ENCODE measurements at places on chromosomes 3 and 15.

DNA sequence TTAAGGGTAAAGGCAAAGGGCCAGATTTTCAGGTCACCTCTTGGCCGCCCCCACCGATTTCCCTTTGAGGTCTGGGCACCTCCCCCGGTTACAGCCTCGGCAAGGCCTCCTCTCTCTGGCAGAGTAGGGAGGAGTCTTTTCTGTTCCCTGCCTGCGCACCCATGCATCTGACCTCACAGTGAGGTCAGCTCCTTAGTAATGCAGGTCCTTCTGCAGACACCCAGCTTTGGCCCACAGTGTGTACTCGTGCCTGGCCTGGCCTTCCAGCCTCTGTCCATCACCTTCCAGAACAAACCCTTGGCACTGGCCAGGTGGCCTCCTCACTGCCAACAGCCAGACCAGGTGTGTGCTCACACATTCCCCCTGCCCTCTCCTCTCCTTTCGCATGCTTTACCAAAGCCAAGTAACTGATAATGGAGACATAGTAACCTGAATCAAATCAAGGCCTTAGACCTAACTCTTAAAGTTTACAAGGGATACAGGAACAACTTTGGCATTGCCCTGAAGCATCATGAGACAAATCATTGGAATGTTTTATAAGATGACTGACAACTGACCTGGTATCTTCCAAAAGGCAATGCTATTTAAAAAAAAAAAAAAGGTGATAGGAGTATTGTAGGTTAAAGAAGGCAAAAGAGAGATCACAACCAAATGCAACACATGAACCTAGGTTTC, 61.3 kb downstream of the CORO2B start:
- no peak for DNase-seq

DNA sequence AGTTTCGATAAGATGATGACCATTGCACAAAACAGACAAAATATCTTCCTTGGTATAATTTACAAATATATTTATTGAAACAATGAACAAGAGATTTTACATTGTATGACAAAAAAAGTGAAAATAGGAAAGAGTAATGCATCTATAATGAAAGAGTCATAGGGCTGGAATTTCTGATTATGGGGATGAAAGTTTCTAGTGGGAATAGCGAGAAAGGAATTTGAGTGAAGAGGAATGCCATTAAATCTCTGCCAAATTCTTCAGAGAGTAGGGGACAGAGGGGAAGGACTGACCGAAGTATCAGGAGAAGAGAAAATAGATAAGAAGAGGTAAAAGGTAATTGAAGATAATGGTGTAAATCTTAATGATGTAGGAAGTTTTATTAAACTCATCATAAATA, 125.4 kb downstream of the VGLL3 start:
- DNase-seq: no peak

DNA sequence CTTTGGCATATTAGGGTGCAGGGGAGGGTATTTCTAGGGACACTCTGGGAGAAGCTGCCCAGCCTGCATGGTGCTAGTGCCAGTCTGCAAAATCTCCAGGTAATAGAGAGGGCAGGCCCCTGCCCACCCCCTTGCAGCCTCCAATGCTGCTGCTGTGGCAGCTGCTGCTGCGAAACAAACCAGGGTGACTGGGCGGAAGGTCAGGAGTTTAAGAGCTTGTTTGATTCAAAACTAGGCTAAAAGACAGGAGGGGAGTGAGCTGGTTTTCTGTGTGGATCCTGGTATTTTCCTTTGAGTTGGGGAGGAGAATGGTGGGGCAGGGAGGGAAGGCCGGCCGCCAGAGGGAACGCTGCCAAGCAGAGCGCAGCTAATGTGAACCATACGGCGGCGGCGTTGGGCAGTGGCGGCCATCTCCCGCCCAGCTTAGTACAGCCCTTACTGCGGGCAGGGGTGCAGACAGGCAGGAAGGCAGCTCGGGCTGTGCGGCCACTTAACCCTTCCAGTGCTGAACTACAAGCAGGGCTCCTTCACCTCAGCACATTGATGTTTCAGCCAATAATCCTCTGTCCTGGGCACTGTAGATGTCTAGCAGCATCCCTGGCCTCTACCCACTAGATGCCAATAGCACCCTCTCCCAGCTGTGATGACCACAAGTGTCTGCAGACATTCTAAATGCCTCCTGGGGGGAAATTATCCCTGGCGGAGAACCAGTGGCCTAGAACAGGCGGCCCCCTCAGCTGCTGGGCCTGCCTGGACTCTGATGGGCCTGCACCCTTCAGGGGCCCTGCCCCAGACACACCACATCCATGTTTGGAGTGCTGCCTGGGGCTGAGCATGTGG, 125.7 kb downstream of the EEFSEC start:
- DNase-seq: no peak

- no peak for DNase-seq
These were observed 260.8 kb upstream of the LRRN1 start for GRCh38 chr3:3538451-3538850.

DNA sequence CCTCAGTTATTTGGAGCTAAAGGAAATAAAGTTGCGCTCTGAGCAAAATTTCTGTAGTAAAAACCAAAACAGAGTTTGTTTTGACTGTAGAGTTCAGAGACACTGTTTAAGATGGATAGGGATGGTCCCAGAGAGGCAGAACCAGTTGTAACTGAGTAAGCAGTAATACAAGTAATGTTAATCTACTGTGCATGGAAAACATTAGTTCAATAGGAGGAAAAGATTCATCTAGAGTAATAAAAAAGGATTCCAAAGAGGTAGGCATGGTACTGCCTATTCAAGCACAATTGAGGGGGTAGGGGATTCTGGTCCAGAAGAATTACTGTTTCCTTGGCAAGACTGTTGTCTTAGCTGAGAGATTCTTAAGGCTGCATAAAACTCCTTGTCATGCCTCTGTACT, 77.4 kb downstream of the RASA2 start:
- no peak for DNase-seq

GRCh38 chr3:183028416-183028815, 48.1 kb upstream of the DCUN1D1 start:
- no peak for DNase-seq

DNA sequence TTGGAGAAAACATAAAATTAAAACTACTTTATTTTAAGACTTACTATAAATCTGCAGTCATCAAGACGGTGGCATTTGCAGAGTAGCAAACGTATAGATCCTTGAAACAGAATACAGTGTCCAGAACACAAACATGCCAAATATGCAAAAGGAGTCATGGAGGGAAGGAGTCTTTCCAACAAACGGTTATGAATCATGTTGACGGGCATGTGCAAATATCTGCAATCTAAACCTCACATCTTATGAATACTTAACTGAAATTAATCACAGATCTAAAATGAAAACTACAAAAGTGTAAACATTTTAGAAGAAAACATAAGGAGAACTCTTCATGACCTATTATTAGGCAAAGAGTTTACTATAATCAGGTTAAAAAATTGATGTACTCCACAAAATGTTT, 69.4 kb downstream of the TFRC start:
- DNase-seq: no peak

DNA sequence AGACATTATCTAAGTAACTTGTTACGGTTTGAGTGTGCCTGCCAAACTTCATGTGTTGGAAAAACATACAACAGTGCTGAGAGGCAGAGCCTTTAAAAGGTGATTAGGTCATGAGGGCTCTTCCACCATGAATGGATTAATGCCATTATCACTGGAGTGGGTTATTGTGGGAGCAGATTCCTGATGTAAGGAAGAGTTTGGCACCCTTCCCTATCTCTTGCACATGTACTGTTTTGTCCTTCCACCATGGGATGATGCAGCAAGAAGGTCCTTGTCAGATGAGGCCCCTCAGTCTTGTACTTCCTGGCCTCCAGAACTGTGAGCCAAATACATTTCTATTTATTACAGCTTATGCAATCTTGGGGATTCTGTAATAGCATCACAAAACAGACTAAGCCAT, 413.9 kb downstream of the EPHA3 start:
- DNase-seq: no peak

DNA sequence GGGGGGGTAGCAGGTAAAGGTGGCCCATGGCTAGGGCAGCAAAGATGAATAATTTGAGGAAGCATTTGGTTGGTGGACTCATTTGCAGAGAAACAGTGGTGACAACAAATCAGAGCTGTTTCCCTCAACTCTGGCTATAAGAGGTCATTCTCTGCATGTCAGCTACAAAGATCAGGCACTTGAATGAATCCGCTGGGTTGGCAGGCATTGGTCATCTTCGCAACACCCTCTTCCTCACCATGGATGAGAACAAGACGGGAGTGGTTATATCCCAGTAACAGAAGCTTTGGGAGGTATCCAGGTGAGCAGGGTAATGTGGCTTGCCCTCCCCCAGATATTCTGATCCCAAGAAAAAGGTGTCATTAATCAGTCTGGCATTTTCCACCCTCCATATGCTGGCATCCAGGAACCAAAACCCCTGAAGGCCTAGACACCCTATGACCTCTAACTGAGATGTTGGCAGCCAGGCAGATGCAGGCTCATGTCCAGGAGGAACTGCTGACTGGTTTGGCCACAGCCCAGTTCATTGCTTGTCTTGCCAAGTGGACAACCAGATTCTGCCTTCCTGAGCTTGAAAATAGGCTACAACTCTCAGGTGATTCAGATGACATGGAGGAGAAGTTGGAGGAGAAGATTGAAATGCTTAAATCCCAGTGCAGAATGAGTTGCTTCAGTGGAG, 108.9 kb upstream of the TRIM42 start:
- DNase-seq: no peak

- DNase-seq: no peak
These were observed 336.4 kb downstream of the IL20RB start for GRCh38 chr3:137294139-137294538.

- DNase-seq: no peak
These were observed 39.2 kb downstream of the DUT start for GRCh38 chr15:48370460-48370859.

Measured in Caki2 (cell line).